Stimulated activated CD4-positive, alpha-beta T cell treated with anti-CD3 and anti-CD28 coated beads, Interleukin-4, amount 100 ng/mL, for 24 hours (primary cell): ENCODE measurements at places on chromosomes 1 and 21.

DNA sequence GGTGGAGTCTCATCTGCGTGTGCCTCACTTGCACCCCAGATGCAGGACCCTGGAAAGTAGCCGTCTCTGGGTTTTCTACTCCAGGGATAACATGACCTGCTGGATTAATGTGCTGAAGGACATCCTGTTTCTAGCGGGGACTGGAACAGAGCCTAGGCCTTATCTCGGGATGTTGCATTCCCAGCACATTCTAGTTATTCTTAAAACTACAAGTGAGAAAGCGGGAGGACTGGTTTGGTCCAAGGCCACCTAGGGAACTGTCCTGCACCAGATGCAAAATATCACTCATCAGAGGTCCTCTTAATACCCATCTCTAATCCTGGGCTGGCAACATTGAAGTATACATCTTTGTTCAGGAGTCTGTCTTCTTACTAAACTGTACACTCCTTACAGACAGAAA is 179.9 kb downstream of the ZC3H11B start:
- no peak for DNase-seq

DNA sequence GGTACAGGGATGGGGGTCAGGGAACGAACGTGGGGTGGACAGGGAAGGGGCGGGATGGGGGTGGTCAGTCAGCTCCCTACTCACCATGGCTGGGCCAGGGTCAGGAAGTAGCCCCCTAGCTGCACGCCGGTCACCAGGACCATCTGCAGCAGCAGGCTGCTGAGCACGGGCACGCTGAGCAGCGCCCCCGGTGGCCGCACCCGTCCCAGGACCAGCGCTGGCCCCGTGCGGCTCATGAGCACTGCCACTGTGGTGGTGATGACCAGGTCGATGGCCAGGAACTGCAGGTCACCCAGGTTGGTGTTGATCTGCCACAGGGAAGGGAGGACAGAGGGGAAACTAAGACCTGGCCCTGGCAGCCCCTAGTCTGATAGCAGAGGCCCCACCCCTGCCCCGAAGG is 6.5 kb upstream of the MFAP2 start:
- no peak for DNase-seq

DNA sequence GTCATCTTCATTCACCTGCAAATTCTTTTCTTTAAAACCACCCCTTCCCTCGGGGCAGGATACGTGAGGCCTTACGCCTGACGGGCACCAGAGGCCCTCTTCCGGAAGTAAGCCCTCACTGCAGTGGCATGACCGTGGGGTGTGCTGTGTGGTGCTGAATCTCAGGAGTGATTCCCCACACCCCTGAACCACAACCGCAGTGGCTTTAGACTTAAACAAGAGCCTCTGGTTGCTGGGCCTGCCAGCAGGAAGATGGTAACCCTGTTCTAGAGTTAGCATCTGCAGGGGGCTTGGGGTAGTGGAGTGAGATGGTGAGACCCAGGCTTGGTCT is 12.1 kb downstream of the BSND start:
- DNase-seq = no peak

DNA sequence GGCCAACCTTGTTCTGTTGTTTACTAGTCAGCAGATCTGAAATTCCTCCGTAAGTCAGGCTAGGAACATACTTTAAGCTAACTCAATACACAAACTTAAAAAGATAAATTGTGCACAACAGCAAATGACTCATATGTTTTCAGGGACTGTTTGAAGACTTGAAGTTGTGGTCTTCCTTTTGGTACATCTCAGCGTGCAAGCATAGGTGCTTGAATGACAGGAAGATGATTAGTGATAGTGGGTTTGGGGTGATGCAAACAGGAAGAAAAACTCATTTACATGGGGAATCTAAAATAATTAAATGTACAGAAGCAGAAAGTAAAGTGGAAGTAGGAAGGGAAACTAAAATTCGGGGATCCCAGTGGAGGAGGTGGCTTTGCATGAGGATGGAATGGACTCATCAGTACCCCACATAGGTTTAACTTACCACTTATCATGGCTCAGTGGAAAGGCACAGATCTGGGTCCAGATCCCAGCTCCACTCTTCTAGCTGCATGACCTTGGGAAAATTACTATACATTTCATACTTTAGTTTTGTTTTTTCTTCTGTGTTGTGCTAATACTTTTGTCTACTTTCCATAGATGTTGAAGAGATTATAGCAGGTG is 122.3 kb downstream of the XCL2 start:
- DNase-seq = peak; percentile 30

- no peak for DNase-seq
Measured at GRCh38 chr1:230091473-230092231, 24.6 kb downstream of the GALNT2 start.
